ENCODE measurements at places on chromosomes 12 and 14.

- no peak for DNase-seq
Observed at GRCh38 chr12:83153177-83153576, 466.5 kb downstream of the TMTC2 start.

DNA sequence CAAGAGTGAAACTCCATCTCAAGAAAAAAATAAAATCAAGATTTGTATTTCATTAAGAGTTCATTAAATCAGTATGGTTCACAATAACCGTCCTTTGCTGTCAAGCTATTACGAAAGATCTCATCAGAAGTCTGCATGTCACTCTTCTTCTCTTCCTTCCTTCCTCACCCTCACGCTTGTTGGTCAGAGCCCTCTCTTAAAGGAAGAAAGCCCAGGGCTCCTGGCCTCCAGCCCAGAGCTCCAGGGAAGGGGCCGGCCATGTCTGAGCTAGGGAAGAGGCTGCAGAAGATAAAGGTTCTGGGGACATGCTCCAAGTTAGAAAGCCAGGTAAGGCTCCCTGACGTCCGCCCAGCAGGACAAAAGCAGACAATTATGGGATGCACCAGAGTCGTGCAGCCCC lies 43.1 kb upstream of the DLK1 start:
- no peak for DNase-seq

DNA sequence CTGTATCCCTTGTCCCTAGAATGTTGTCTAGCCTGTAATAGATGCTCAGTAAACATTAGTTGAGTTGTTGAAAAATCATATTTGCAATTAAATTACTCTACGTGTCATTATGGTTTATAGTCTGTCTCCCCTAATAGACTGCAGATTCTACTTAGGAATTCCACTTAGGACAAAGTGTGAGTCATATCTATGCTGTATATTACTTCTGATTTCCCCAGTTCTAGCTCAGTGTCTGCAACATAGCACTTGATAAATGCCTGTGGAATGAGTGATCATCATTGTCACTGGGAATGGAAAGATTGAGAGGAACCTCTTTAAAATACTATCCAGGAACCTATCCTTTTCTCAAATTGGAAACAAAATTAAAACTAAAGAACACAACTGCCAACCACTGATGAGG lies 99.3 kb downstream of the TBX5 start:
- DNase-seq = no peak

- no peak for DNase-seq
Observed at GRCh38 chr12:105674871-105675699, 344.6 kb downstream of the C12orf75 start.

- DNase-seq = no peak
Observed at GRCh38 chr12:6468283-6468575, 2.2 kb downstream of the VAMP1 start.

DNA sequence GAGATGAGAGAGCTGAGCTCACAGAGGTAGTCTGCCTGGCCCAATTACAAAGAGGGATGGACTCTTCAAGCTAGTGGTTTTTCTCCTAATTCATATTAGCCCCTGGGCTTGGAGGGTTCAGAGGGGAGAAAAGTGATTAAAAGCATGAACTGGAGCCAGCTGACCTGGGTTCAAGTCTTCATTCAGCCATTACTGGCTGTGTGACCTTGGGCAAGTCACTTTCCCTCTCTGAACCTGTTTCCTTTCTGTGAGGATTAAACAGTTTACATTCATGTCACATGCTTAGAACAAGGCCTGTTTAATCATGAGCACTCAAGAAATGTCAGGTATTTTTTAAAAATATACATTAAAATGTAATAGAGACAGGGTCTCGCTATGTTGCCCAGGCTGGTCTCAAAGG lies 7.2 kb upstream of the POP5 start:
- DNase-seq = no peak

- no peak for DNase-seq
Observed at GRCh38 chr12:131050463-131051154, 96.9 kb downstream of the ADGRD1 start.

GRCh38 chr12:110270125-110270962 lies 10.7 kb upstream of the ATP2A2 start:
- peak; percentile 100 for DNase-seq

- DNase-seq = no peak
Observed at GRCh38 chr12:113183030-113183589, 2.2 kb downstream of the DDX54 start.

- DNase-seq = no peak
Observed at GRCh38 chr14:64856529-64857445, 22.9 kb downstream of the SPTB start.

- DNase-seq = no peak
Observed at GRCh38 chr12:112103758-112104503, 4.7 kb downstream of the NAA25 start.

GRCh38 chr14:77000340-77001270 lies 27.9 kb downstream of the IRF2BPL start:
- DNase-seq = no peak

DNA sequence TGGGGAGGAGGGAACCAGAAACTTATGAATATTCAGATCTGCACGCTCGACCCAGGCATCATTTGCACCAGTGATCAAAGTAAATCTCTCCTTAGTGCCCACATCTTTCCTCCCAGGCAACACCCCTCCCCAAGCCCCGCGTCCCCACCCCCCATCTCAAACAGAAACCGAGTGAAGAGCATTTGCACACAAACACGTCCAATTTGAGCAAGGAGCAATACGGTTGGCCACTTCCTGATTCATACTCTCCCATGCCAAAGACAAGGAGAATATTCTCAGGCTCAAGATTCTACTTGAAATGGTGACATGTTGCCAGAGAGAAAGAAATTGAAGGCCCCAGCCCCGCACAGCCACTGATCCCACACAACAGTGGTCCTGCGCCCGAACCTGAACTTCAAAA lies 7.1 kb downstream of the FOXN3 start:
- no peak for DNase-seq

GRCh38 chr14:38481952-38482678 lies 226.2 kb upstream of the CLEC14A start:
- DNase-seq = no peak
